Endothelial cell (in vitro differentiated cells): ENCODE measurements at places on chromosomes 11 and 22.

- DNase-seq = peak; percentile 90
These were observed 13.4 kb downstream of the SYT7 start for GRCh38 chr11:61567286-61568061.

DNA sequence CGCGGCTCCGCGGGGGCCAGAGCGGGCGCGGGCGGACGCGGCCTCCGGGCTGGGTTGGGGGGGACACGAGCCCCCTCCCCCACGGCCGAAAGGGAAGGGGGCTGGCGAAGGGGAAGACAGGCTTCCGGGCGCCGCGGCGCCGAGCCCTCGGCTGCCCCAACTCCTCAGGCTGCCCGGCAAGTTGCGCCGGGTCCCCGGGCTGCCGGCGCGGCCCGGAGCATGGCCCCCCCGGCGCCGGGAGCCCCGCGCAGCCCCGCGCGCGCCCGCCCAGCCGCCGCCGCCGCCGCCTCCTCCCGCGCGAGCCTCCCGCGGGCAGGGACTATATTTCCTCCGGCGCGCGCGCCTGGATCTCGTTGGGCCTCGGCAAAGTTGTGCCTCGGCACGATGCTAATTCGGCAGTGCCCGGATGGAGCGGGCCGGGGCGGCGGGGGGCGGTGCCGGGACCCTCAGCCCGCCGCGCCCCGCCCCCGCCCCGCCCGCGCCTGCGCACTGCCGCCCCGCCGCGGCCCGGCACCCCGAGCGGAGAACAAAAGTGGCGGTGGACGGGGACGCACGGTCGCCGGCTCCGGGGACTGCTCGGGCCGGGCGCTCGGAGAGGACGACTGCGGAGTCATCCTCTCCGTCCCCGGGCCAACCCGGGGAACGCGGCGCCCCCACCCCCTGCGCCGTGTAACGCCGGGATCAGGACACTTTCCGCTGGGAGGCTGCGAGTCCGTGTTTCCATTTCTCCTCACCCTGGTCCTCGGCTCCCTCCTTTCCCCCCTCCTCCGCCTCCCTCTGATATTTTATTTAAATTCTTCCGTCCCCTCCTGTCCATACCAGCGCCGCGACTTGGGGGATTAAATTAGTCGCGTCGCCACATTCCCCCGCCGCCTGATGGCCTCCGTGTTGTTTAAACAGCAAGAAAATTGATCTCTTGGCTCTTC is at the start of gene PHF21B:
PHF21B (minus strand) TSS at position 400 of the 926 bp plus-strand sequence. CDS start 456 bp downstream, outside the sequence.
- peak; percentile 85 for DNase-seq

DNA sequence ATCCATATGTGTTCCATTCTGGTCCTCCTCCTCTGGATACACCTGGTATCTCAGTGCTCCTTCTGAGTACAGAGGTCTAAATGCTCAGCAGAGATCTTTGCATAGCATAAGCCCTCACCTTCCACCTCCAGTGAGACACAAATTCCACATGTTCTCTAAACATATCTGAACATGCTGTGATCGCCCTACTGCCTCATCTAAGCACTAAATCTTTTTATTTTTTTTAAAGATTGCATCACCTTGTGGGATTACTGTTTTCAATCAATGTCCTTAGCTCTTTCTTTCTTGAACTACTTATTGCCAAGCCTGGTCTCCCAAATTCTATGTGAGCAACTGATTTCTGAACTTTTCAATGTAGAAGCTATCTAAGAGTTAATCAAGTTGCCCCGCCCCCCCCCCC is 113.4 kb downstream of the TRPC6 start:
- DNase-seq = no peak

DNA sequence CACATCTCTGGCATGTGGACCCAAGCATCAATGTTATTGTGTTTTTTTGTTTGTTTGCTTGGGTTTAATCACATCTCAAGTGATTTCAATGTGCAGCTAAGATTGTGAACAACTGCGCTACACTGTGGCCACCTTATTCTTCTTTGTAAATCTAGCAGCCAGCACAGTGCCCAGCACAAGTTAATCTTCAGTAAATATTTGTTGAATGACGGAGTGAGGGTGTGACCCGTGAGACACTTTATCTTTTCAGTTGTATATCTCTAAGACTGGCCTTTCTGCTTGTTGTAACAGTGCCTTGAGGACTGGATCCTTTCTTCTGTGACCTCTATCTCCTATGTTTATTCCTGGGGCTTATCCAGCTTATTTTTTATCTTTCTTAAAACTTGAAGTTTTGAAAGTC is 21.4 kb upstream of the AMOTL1 start:
- no peak for DNase-seq

- DNase-seq = no peak
These were observed 71.4 kb upstream of the SEZ6L start for GRCh38 chr22:26097840-26098239.
